Activated T-cell treated with anti-CD3 and anti-CD28 coated beads for 48 hours (primary cell): ENCODE measurements at places on chromosomes 1 and 21.

- no peak for DNase-seq
Observed at GRCh38 chr21:41703857-41704501, 62.9 kb downstream of the RIPK4 start.

DNA sequence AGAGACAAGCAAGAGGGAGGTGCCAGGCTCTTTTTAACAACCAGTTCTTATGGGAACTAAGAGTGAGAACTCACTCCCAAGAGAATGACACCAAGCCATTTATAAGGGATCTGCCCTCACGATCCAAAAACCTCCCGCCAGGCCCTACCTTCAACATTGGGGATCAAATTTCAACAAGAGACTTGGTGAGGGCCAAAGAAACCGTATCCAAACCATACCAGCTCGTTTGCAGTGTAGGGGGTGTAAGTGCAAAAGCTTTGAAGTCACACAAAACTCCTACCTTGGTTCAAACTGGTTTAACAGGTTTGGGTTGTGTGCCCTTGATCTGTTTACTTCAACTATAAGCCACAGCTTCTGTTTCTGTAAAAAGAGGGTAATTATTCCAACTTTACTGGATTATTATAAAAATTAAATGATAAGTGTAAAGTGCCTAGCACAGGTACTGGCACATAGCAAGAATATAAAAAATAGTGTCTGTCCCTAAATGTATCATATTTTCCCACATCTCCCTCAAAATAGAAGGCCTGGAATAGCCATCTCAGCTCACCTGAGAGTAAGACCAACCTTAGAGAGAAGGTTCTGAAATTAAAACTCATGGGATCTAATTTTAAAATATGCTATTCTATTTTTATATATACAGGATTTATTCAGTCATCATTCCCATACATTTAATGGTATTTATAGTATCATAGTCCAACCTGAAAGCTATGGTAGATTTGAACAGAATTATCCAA is 7.0 kb upstream of the USP25 start:
- DNase-seq: no peak

DNA sequence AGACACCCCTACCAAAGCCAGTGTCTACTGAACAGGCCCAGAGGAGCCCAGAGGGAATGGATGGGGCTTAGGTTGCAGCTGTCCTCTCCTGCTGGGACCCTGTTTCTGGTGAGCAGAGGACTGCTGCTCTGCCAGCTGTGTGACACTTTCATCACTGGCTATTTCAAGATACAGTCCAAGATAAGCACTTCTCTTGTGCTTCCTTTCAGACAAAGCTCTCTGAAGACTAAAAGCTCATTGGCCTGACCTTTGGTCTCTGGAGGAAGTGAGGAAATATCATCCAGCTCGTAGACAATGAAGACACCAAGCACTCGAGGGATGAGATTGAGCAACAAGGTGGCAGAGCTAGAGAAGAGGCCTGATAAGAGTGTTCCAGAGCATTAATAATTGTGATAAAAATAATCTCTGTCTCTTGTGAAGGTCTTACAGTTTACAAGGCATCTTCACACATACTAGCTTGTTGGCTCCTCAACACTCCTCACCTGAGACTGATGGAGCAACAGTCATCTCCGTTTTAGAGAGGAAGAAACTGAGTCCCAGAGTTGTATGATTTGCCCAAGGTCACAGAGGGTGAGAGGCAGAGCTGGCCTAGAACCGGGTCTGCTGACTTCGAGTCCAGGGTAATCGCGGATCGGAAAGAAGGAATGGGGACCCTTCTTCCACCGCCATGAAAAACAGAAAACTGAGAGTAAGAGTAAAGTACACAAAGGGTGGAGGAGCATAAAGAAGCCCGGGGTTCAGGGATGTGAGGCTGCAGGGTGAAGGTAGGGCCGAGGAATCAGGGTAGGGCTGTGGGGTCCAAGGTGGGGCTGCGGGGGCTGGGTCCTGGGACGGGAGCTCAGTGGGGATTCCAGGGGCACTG is 666 bp downstream of the PAFAH2 start:
- no peak for DNase-seq

- no peak for DNase-seq
Observed at GRCh38 chr1:183583466-183583865, 6.8 kb downstream of the NCF2 start.

- no peak for DNase-seq
Observed at GRCh38 chr1:83129107-83129506, 869.8 kb downstream of the TTLL7 start.

GRCh38 chr1:237792726-237793125 is 98.0 kb downstream of the ZP4 start:
- DNase-seq: no peak
